ENCODE measurements at places on chromosomes 2 and 18. TPM values are rescaled to one million over a fixed set of nuclear protein-coding genes. Genes with fewer than 3 reads are reported as not detected.

Gene CABYR
- polyA plus RNA-seq: 6.9 TPM

Gene KYNU
- 0.18 TPM for polyA plus RNA-seq

Gene IL1F10
- polyA plus RNA-seq: not detected

Gene LRATD1
- 81.4 TPM for polyA plus RNA-seq

Gene MTIF2
- 15.1 TPM for polyA plus RNA-seq

Gene TWIST2
- not detected for polyA plus RNA-seq
